ENCODE measurements at places on chromosomes 5 and 9.

GRCh38 chr5:121516997-121517396, 334.7 kb upstream of the FTMT start:
- no peak for DNase-seq

DNA sequence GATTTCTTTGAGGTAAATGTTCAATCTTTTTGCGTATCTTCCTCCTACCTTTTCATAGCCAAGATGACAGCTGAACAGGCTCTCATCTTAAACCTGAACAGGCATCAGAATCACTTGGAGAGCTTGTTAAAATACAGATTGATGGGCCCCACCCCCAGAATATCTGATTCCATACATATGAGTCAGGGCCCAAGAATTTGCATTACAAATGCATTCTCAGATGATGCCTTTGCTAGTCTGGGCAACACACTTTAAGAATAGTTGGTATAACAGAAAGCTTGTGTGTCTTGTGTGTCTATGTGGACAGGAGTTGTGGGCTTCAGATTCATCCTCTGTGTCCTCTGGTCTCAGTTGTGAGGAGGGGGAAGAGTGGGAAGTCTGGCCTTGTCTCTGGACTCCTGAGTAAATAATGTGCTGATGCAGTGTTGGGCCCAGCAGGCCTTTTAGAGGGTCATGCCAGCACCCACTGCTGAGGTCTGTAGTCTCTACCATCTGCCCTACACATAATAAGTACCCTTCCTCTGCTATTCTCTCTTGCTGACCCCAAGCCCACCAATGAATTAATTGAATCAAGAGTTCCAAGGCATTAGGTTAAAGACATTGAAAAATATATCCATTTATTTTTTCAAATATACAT, 43.1 kb downstream of the PTCD2 start:
- no peak for DNase-seq

DNA sequence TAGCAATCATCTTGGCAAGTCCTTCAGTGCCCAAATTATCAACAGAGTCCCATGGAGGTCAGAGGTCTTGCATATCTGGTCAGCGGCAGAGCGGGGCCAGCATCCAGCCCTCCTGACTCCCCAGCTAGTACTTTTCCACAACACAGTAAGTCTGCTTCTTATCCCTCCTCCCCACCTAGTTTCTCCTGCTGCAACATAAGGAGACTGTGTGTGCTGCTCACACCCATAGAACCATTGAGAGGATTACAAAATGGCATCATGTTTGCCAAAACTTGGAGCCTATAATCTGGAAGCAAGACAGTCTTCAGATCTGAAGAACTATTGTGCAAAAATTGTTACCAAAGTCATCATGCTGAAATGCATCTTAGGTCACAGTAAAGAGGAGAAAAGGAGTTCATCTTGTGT, 125.8 kb upstream of the ZNF366 start:
- no peak for DNase-seq

DNA sequence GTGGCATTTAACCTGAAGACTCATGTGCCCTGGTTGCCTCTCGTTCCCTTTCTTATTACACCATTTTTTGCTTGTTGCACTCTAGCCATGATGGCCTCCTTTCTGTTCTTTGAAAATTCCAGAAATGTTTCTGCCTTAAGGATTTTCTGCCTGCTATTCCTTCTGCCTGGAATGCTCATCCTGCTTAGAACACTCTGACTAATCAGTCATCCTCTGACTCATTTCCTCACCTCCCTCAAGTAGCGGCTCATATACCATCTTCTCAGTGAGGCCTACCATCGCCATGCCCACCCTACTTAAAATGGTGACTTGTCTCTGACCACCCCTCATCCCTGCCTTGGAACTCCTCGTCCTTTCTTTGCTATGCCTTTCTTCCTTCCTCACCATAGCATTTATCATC, 68.8 kb downstream of the KIF4B start:
- DNase-seq, result no peak

Measured in CD4-positive, alpha-beta T cell treated with Interleukin-4 for 4 hours (primary cell).